ENCODE measurements at places on chromosomes 2 and 18.
A peak's percentile ranks its signal among the peaks of the same experiment; 100 is the strongest.

- no peak for DNase-seq
Observed at GRCh38 chr2:227942965-227943364, 71.5 kb downstream of the DAW1 start.

DNA sequence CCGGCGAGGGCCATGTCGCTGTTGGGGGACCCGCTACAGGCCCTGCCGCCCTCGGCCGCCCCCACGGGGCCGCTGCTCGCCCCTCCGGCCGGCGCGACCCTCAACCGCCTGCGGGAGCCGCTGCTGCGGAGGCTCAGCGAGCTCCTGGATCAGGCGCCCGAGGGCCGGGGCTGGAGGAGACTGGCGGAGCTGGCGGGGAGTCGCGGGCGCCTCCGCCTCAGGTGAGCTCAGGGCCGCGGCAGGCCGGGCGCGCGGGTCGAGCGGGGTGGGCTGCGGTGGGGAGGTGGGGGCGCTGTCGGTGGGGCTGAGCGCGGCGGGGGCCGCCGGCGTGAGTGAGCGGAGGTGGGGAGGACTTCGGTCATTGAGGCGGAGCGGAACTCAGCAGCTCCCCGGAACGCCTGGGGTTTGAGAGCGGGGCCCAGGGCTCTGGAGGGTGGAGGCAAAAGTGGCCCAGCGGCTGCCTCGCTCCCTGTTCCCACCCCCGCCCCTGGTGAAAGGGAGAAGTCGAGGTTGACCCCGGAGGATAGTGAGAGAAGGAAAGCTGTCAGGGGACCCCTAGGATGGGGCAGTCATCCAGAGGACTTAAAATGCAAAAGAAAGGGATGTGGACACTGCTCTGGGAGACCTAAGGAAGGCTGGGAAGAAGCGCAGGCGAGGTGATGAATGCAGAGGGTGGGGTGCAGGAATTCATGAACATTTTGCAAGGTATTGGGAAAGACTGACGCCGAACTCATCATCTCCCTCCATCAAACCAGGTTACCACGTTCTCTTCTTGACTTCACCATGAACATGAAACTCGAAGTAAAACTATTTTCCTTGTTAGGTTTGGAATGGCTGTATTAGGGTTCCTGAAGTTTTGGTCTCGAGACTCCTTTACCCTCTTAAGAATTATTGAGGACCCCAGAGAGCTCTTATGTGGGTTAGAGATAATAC, 633 bp downstream of the MALT1 start:
- DNase-seq: peak; percentile 20

- no peak for DNase-seq
Observed at GRCh38 chr18:56431551-56431950, 206.8 kb downstream of the TXNL1 start.

GRCh38 chr18:60746919-60747318, 374.3 kb upstream of the MC4R start:
- no peak for DNase-seq

GRCh38 chr2:60104514-60105505, 448.6 kb downstream of the BCL11A start:
- no peak for DNase-seq

- no peak for DNase-seq
Observed at GRCh38 chr2:71926089-71926447, 221.6 kb downstream of the CYP26B1 start.

DNA sequence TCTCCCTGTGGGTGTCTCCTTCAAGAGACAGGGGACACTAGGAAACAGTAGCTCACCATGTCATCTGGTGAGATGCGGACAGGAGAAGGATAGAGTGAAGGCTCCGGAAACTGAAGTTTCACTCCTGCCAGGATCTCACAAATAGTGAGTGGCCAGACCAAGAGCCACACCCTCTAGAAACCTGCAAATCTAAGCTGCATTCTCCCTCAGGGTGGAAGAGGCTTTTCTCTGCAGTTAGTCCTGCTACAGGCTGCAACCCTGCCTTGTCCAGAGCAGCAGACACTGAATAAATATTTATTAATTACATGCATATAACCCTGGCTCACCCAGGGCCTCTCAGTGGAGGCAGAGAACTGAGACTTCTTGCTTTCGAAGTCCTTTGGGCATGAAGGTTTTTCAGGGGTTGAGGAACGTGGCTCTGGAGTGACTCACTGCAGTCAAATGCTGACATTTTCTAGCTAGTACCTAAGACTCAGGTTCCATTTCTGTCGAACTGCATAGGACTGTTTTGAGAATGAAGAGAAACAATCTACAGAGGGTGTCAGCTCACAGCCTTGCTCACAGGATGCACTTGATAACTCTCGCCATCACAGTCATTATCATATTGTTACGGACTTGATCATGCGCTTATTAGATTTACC, 87.3 kb downstream of the ACTR2 start:
- no peak for DNase-seq

GRCh38 chr2:116057538-116057937, 1615.1 kb downstream of the DPP10 start:
- DNase-seq: no peak

GRCh38 chr2:180077295-180077906, 70.3 kb upstream of the CWC22 start:
- no peak for DNase-seq

GRCh38 chr18:21745231-21745630, 4.6 kb downstream of the MIB1 start:
- DNase-seq: no peak

DNA sequence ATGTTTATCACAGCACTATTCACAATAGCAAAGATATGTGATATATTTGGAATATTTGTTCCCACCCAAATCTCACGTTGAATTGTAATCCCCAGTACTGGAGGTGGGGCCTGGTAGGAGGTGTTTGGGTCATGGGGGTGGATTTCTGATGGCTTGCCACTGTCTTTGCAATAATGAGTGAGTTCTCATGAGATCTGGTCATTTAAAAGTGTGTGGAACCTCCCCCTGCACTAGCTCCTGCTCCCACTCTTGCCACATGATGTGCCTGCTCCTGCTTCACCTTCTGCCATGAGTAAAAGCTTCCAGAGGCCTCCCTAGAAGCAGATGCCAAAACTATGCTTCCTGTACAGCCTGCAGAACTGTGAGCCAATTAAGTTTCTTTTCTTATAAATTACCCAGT, 72.2 kb upstream of the DYNC1I2 start:
- DNase-seq: no peak

GRCh38 chr2:220531216-220531615, 903.8 kb downstream of the SLC4A3 start:
- DNase-seq: no peak

DNA sequence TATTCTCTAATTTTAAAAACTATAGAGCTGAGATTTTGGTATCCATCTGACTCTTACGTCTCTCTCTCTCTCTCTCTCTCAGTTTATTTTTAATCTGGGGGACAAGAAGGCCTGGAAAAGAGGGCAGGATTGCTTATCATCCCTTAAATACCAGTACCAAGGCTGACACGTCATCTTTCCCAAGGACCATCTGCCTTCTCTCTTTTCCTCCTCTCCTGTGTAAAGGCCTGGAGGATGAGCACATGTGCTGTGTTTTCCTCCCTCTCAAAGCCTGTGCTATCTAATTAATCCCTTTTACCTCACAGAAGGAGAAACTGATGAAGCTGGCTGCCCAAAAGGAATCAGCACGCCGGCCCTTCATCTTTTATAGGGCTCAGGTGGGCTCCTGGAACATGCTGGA, 7.3 kb downstream of the IL37 start:
- no peak for DNase-seq

- no peak for DNase-seq
Observed at GRCh38 chr2:168365094-168365621, 90.9 kb upstream of the CERS6 start.

- no peak for DNase-seq
Observed at GRCh38 chr18:74276609-74277008, 15.2 kb downstream of the CYB5A start.

GRCh38 chr2:204205538-204205937, 269.0 kb downstream of the ICOS start:
- DNase-seq: no peak

Measured in hippocampal formation (tissue), 2 donors.